Astrocyte of the spinal cord (primary cell): ENCODE measurements at places on chromosomes 7 and 10.

DNA sequence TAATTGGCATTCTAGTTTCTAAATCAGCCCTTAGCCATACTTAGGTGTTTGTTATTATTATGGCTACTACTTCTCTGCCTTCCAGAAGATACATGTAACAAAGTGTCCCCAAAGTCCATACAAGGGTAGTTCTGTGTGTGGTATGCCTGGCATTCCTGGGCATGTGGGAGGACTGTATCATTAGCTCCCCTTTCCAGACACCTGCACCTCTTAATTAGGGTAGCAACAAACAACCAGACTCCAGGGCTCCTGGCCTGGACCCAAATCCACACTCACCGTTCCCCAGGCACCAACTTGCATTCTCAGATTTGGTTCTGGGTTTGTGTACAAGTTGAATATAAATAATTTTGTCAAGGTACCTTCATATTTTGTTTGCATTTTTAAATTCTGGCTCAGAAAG lies 15.5 kb upstream of the CALD1 start:
- DNase-seq: no peak

DNA sequence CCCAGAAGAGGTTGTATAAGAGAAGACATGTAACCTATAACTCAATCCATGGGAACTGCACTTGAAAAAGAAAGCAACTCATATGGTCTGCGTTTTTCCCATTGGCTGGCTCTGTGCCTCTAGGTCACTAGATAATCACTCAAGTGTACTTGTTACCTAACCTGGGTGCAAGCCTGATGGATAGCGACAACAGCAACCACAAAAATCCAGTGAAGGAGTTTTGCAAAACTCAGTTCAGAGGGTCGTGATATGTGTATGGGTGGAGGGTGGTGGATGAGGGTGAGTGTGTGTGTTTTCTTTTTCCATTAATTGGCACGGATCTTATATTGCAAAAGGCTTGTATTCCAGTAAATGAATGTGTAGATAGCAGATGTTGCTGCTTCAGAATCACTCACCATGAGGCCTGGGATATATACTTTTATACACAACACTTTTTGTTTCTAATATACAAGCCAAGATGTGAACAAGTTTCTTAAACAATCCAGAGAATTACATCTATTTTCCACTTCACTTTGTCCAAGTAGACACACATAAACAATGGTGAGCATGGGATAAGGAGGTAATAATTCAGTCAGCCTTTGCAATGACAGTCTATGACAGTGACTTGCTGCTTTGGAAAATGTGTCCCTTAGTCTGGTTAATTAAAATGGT lies 286.9 kb upstream of the DKK1 start:
- no peak for DNase-seq

DNA sequence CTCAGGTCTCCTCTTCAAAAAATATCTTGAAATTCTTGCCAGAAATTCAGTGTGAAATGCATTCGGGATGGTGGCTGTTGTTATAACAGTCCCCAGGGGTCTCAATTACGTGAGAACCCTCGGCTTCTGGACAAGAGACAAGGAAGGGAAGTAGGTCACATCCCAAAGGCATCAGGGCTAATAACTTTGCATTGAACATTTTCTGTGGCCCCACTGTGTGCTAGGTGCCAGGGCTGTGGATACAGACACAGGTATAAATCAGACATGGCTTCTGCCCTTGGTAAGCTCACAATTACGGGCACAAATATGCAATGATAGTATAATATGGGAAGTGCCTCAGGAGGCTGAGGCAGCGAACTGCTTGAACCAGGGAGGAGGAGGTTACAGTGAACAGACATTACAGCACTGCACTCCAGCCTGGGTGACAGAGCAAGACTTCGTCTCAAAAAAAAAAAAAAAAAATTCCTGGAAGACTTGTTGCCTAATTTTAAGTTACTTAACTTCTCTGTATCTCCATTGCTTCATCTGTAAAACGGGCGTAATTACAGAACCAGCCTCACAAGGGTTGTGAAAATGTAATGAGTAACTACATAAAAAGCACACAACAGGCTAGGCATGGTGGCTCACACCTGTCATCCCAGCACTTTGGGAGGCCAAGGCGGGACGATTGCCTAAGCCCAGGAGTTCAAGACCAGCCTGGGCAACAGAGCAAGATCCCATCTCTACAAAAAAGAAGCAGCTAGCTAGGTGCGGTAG lies 2.5 kb upstream of the RHBDD2 start:
- DNase-seq: no peak

GRCh38 chr7:118898284-118898683 lies 673.8 kb downstream of the ANKRD7 start:
- no peak for DNase-seq

- peak; percentile 51 for DNase-seq
Observed at GRCh38 chr7:151518105-151518946, 1.4 kb downstream of the RHEB start.

DNA sequence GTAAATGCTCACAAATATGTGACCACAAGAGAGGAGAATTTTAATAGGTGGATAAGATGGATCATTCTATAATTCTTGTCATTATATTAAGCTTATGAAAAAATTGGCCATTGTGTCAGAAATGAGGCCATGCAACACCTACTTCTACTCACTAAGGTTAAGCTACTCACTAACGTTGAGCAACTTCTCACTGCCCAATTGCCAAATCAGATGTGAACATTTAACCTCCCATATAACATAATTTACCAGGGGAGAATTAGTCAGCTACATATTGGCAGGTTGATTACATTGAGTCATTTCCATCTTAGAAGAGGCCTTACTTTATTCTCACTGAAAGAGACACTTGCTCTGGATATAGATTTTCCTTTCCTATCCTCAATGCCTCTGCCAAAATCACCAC lies 211.2 kb upstream of the DGKB start:
- no peak for DNase-seq

GRCh38 chr7:105826143-105826542 lies 50.3 kb downstream of the ATXN7L1 start:
- DNase-seq: no peak

DNA sequence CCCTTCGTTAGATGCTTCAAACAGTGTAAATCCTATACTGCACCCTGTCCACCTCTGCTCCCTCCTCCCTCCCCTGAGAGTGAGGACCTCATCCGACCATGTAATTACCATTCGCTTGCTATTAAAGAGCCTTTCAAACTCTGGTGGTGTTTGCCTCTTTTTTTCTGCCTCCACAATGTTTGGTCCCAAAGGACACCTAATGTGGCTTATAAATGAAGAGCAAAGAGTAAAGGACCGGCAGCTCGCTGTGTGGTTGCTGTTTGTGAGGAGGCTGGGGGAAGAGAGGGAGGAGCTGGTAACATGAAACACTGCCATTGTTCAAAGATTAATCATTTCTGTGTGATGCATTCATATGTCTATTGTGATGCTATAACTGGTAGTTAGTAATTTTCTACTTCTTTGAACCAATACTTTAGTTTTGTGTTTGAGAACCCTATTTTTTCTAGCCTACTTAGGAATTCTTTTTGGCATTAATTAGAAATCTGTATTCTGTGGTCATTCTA lies 27.9 kb downstream of the MTURN start:
- peak; percentile 52 for DNase-seq
